ENCODE measurements at places on chromosomes 13 and 19.

DNA sequence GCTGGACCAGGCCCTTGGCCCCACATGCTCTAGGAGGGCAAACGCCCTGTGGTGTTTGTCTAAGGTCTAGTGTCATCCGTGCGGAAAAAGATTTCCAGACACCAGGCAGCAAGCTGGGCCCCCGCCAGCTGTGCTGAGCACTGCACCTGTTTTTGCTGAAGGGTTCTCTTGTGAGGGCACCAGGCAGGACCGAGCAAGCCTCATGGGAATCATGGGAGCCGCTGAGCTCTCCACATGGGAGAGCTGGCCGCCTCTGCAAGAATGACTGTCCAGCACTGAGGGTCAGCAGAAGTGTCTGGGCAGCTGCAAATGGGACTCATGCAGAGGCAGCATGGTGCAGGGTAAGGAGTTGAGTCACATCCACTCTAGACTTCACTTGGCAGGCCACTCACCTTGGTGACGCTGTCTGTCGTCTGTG lies 12.0 kb downstream of the B3GNT8 start:
- DNase-seq = no peak

GRCh38 chr13:43339805-43340550 lies 316.6 kb downstream of the DNAJC15 start:
- no peak for DNase-seq

DNA sequence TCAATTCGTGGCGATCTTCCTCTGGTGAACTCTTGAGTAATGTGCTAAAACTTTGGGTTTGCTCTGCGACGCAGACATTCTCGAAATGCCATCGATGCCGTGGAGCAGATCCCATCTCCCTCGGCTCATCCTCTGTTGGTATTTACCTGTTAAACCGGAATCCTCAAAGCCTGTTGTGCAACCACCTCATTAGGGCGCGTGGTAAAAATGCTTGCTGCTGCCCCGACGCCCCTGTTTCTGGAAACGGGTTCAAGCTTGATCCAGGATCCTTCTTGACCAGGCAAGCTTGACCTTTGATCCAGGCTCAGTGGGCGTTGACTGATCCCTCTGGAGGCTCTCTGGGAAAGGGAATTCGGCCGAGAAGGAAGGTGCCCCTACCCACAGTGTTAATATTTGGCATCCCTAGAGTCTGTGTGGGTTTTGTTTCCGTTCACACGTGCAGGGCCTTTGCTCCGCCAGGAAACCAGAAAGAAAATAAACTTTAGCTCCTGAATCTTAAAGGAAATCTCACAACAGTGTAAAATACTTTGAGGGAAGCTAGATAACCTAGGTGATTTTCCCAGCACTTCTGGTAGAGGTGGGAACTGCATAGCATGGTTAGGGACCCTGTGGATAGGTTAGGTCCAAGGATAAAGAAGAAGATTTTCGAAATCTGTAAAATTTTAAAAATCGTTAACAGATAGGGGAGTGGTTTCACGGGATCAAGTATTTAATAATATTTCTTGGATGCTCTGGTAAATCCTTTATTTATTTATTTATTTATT lies 1.1 kb downstream of the LSM14A start:
- DNase-seq = no peak

DNA sequence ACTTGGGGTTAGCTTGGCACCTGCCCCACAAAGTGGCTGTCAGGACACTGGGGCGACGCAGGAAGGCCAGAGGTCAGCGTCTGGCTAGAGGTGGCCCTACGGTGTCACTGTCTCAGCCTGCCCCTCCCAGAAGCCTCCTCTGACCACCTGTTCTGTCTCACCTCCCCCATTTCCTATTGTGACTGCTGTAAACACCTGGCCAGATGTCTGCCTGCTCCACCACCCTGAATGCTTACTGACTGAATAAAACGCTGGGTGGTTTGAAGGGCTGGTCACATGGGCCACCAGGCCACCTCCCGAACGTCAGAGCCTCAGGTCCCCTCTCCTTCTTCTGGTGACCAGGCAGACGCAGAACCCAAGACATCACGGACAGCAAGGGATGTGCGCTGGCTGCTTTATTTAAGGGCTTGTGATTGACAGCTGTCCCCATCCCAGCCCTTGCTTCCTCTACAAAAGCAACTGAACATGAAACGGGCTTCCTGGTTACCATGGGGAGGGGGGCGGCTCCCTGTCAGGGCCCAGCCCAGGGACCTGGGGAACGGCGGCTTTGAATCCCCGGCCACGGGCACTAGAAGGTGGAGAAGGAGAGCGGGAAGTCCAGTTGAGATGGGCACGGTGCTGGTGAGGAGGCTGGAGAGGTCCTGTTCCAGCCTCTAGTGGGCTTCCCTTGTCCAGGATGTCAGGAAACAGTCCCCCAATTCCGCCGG lies 6.2 kb downstream of the ELOF1 start:
- no peak for DNase-seq

DNA sequence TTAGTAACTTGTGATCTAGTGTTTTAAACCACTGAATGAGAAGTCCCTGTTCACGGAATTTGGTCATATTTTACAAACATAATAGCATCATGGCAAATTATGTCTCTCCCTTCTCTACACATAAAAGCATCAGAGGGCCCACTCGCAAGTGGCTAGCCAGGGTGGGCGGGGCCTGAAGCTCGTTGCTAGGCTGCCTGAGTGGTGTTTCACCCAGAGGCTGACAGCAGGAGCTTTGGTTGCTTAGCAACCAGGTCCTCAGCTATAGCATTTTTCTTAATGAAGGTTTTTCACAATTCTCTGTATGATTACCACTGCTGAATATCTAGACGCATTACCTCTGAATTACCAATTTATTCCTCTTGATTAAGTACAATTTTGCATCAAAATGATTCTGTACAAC lies 126.5 kb downstream of the NALCN start:
- DNase-seq = no peak

DNA sequence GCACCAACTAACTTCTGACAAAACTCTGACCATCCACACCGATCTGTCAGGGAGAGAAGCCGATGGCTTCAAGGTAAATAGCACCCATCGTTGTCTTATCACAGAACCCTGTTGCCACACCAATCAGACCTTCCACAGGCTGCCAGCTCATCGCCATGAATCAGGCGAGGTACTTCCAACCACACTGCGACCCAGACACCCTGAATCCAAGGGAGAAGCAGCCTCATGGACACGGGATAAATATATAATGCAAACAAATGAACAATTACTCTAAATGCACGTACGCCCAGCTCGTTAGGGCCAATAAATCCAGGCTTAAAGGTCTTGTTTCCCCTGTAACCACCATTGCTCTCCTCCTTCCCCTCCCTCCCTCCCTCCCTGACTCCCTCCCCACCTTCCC lies 20.8 kb downstream of the RANBP3 start:
- DNase-seq = no peak

DNA sequence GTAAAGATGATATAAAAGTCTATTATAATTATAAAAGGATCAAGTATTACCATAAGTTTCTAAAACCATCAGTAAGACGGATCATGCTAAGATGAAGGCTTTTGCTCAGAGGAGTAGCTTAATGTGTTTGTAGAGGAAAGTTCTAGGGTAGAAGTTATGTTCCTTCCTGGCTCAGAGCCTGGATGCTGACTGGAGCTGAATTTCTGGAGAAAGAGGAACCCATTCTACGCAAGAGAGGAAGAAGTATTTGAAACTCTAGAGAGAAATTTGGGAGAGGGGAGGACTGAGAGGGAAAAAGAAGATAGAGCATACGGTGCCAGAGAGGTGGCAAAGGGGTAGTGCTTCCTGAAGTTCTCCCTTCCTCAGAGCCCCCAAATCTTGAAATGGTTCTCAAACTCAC lies 51.4 kb upstream of the SGCG start:
- DNase-seq = no peak

DNA sequence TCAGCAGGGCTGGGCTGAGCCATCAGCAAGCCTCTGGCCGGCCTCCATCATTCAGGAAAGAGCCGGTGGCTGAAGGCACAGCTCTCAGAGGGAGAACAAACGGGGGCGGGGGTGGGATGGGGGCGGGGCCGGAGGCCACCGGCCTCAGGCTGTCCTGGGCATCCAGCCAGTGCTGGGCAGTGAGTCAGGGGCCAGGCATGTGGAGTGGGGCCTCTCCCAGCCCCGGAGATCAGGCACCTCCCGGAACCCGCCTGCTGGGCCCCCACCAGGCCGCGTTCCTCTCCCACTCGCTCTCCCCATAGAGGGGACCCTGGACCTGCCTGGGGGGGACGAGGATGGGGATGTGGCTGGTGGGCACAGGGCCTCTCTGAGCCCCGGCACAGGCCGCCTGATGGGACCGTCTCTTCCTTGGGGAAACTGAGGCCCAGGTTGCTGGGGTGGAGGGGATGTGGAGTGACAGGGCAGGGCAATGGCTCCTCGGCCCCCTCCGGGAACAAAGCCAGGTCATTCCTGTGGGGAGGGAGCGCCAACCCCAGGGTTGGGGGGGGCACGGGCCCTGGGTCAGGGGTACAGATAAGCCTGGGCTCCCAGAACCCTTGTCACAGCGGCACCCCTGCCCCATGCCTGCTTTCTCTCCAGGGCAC lies 12.9 kb downstream of the SPC24 start:
- DNase-seq = peak; percentile 75

- no peak for DNase-seq
Measured at GRCh38 chr19:57075801-57076492, 43.8 kb upstream of the USP29 start.

DNA sequence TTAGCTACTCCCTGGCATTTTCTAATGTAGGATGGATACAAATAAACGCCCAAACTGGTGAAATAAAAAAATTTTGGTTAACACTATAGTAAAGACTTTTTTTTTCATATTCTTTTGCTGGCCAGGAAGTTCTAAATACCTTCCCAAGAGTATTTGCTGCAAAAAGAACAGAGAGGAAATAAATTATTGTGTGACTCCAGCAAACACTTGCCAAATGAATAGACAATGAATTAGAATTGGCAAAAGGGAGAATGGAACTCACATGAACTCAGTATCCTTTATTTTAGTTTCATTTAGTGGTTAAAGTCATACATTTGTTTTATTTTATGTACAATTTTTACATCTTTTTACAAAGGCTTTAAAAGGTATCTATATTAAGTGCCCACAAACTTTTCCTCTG lies 58.1 kb downstream of the LACC1 start:
- DNase-seq = no peak

- DNase-seq = no peak
Measured at GRCh38 chr13:32537580-32538142, 934 bp downstream of the N4BP2L2 start.

DNA sequence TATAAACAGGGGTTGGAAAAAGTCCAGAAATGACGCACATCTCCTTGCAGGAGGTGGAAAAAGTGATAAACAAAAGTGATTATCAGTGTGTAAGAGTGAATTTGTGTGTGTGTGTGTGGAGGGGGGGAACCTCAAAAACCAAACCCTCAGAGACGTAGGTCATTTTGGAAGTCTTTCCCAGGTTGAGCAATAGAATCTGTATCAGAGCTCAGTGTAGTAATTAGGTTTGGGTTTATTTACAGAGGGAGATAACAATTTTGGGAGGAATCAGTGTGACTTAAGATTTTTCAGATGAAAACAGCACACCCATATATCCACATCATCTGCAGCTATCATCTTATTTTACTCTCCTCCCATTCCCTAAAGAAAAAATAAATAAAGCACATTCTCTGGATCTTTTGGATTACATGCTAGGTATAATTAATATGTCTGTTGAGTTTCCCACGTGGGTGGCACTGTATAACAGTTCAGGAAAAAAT lies 406.4 kb downstream of the FGF9 start:
- DNase-seq = no peak

DNA sequence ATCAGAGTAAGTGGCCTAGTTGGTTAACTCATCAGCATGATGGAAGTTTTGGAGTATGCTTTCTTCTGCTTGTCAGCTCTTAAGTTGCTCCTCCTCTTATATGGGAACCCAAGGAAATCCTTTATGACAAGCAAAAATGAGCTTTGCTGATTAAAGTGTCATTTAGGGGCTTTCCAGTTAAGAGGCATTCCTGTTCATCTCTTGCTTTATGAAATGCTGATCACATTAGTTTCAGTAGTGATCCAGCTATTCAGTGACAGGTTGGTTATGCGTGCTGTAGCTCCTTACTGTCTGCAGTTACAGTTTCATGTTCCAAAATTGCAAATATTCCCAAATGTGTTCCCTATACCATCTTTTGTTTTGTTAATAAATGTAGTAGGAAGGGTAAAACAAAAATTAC lies 146.6 kb downstream of the CDK8 start:
- DNase-seq = no peak

DNA sequence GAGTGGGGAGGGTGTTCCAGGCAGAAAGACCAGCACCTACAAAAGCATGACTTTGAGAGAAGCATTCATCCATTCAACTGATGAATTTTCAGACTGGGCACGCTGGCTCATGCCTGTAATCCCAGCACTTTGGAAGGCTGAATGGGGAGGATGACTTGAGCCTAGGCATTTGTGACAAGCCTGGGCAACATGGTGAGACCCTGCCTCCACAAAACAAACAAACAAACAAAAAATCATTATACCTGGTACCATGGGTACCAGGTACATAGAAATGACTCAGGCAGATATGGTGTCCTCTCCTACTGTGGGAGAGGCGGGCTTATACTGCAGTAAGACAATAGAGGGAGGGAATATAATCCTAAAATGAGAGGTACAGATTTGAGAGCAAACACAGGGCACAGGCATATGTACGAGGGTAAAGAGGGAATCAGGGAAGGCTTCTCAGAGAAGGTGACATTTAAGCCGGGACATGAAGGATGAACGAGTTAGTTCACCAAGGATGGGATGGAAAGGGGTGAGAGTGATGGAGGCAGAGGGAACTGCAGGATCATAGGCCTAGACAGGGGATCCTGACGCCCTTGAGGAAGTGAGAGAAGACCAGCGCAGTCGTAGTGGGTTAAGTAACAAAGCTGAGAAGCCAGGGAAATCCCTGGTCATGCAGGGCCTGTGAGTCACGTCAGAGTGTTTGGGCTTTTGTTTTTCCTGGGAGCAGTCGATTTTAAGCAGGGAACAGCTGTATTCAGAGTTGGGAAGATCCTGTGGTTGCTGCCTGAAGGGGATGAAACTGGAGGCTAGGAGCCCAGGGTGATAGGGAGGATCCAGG lies 2.9 kb downstream of the CYP2S1 start:
- no peak for DNase-seq

GRCh38 chr19:46766569-46767317 lies 20.5 kb upstream of the STRN4 start:
- no peak for DNase-seq

- no peak for DNase-seq
Measured at GRCh38 chr13:99342723-99343315, 35.6 kb upstream of the GPR183 start.

- DNase-seq = no peak
Measured at GRCh38 chr19:19460761-19461265, 54.5 kb downstream of the TSSK6 start.

DNA sequence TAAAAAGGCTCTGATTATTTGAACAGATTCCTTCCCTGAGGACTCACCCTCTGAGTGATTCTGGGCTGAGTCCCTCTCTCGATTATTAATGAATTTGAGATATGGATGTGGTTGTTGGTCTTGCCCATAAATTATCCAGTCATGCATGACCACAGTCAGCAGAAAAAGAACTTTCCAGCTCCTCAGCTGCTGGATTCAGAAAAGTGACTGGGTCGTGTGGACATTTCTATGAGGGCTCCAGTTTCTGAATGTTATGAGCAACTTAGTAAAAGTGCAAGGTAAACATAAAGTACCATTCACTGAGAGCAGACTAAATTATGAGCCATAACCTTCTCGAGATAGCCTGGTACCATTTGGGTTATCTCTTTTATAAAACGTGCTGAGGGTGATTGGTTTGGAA lies 100.1 kb upstream of the CLDN10 start:
- no peak for DNase-seq

All from type B pancreatic cell (in vitro differentiated cells).